CD4-positive, alpha-beta T cell treated with Interleukin-21 for 1 hour (primary cell): ENCODE measurements at places on chromosomes 11 and 22.

- no peak for DNase-seq
These were observed 55.7 kb downstream of the MYO18B start for GRCh38 chr22:25797498-25798290.

DNA sequence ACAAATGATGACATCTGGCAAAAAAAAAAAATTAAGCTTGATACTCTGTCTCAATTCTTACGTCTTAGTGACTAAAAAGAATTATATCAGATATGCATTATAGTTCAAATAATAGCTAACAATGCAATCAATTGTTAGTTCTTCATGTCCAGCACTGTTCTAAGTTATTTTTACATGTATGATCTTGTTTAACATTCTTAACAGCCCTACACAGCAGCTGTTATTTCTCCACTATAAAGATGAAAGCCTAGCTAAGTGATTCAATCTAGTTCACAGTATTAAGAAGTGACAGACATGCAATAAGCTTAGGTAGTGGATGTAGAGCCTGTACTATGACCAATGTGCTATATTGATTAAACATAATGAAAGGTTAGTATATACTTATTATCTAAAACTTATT lies 4.1 kb downstream of the ZNF214 start:
- DNase-seq, result no peak

DNA sequence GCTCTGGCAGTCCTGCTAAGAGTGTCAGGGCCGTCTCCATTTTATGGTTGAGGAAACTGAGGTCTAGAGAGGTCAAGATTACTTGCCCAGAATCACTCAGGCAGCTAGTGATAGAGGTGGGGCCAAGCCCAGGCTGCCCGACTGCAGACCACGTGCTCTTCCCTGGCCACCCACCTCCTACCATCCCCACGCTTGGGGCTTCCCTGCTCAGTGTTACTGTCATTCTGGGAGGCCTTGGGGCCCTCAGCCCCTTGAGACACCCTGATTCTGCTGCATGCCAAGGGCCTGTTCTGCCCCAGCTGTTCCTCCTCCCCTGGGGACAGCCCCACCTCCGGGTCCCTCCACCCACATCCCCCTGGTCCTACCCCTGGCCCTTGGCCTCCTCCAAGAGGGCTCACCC lies 17.2 kb upstream of the TAB1 start:
- DNase-seq, result no peak

- peak; percentile 33 for DNase-seq
These were observed 21.7 kb upstream of the NRGN start for GRCh38 chr11:124717786-124718651.

- no peak for DNase-seq
These were observed 50.9 kb upstream of the NFRKB start for GRCh38 chr11:129946256-129946655.

DNA sequence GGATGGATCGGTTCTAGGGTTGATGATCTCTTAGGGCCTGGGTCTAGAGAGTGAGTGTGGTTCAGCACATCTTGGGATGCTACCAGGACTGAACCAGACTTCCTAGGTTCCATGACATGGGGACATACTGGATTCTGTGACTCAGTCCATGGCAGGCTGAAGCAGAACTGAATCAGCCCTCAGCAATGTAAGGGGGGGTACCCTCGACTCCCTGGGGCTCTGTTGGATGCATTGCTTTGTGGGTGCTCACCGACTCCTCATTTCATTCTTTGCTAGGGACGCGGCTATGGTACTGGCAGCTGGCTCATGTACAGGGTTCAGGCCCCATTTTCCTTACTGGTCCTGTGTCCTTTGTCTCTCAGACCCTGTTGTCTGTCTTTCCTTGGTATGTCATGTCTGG lies 733 bp upstream of the GRAMD1B start:
- DNase-seq, result no peak

GRCh38 chr22:50625131-50625567 lies 2.8 kb downstream of the ARSA start:
- no peak for DNase-seq

DNA sequence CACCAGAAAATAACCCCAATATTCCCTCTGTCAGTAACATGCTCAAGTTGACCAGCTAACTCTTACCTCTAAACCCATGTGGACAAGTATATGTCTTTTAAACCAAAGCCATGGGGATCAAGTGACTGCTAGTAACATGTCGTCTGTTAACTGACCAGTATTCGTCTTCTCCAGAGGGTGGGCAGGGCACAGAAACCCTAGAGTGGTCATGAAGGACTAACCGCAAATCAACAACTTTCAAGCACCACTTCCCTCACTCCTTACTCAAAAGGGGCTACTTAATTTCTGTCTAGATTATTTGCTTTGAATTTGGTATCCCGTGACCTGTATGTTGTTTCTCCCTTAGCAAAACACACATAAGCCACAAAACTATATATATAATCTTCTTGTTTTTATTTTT lies 293.2 kb downstream of the SWAP70 start:
- DNase-seq, result no peak

GRCh38 chr22:25494774-25495173 lies 69.7 kb upstream of the GRK3 start:
- no peak for DNase-seq

- peak; percentile 26 for DNase-seq
These were observed 34.9 kb downstream of the MAPK1 start for GRCh38 chr22:21832291-21833290.

GRCh38 chr11:35138606-35138942 lies 397 bp upstream of the CD44 start:
- no peak for DNase-seq

DNA sequence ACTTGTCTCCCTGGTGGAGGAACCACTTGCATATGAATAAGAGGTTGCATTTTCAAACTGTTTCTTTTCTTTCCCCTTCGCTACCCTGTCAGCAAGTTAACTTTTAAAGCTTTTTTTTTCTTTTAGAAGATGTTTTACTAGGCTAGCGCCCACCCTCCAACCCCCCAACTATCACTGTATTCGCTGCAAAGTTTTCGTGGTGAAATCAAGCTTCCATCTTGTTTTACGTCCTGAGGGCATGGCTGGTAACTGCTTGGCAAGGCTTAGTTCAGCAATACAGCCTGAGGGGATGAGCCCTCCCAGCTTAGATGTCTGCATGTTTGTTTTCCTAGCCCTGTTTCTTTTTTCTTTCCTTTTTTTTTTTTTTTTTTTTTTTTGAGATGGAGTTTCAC lies 1359.3 kb downstream of the LRRC4C start:
- no peak for DNase-seq

- DNase-seq, result no peak
These were observed 643.4 kb downstream of the JRKL start for GRCh38 chr11:97033178-97033577.

DNA sequence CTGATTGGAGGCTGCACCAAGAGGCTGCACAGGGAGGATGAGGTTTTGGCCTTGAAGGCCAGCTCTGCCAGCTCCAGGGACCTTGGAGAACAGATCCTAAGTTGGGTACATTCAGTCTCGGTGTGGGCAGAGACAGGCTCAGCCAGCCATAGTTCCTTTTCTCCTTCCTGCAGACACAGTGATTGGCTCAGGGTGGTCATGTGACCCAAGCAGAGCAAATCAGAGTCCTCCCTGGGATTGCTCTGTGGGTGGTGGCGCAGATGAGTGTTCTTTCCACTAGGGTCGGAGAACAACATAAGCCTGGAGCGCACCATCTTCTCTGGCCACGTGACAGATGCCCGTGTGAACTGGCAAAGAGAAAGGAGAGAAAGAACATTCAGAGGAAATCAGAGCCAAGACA lies 47.1 kb upstream of the CCND1 start:
- no peak for DNase-seq

DNA sequence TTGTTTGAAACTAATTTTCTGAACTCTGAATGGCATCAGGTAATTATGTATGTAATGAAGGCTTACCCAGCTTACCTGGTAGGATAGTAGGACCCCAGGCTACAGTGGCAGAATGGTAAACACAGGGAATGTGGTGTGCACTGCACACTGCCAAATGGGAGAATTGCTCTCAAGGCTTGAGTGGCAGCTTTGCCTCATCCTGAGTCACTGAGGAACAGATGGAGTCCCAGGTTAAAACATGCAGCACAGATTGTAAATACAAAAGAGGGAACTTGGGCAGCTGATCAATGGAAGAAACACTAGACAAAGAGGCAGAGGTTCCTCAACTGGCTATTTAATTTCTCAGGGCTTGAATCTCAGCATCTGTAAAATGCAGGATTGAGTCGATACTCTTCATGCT lies 24.4 kb downstream of the GPR83 start:
- no peak for DNase-seq
